Mesenteric fat pad (tissue), 1 donor: ENCODE measurements at places on chromosomes 13 and 19. TPM values are rescaled to one million over a fixed set of nuclear protein-coding genes. Genes with fewer than 3 reads are reported as not detected.

The CACNG7 gene
- total RNA-seq, result not detected

GRCh38 chr13:112079696-112080095, 12.7 kb downstream of the SOX1 start:
- no peak for DNase-seq

The RNF113B gene
- total RNA-seq, result not detected

The NLRP11 gene
- not detected for total RNA-seq

The ZNF578 gene
- total RNA-seq, result 1.5 TPM

DNA sequence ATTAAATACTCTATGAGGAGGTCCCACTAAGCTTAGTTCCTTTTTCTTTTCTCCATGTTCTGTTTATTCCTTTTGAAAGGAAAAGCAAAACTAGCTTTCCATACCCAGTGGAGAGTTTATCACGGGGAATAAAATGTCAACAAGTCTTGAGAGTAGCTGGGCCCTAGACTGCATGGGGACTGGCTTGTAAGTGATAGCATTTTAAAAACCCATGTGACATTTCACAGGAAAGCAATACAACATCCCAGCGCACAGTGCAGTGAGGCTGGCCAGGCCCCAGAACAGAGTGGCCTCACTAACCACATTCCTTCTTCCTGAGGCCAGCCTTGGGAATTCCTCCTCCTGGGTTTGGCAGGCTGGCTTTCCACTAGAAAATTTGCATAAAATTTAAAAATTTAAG, 149.8 kb downstream of the DLEU7 start:
- no peak for DNase-seq

- DNase-seq, result no peak
These were observed 64.8 kb upstream of the ZNF85 start for GRCh38 chr19:20858218-20858617.

- no peak for DNase-seq
These were observed 20.7 kb downstream of the ZNF14 start for GRCh38 chr19:19711934-19712828.

- DNase-seq, result no peak
These were observed 50.5 kb downstream of the RFC3 start for GRCh38 chr13:33868343-33868994.

The ODAD3 gene
- total RNA-seq, result 0.35 TPM

The ZNF726 gene
- 0.74 TPM for total RNA-seq

DNA sequence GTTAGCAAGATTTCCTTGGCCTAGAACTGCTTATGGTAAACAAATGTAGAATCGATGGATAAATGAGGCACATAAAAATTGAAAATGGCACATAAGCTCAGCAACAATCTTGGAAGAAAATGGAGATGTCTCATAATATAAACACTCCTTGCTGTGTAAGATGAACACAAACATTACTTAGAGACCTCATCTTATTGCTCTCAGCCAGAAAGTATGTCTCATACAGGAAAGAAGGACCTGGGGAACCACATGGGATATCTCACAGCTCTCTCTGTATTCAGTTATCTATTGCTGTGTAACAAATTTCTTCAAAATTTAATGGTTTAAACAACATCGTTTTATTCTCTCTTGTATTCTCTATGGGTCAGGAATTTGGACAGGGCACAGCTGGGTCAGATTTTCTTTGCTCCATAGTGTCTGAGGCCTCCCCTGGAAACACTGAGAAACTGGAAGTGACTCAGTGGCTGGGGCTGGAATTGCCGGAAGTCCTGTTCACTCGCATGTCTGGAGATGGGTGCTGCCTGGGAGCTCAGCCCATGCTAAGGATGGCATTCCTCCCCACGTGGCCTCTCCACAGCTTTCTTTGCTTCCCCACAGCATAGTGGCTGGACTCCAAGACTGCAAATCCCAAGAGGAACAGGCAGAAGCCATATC, 105.1 kb downstream of the NUFIP1 start:
- DNase-seq, result no peak

DNA sequence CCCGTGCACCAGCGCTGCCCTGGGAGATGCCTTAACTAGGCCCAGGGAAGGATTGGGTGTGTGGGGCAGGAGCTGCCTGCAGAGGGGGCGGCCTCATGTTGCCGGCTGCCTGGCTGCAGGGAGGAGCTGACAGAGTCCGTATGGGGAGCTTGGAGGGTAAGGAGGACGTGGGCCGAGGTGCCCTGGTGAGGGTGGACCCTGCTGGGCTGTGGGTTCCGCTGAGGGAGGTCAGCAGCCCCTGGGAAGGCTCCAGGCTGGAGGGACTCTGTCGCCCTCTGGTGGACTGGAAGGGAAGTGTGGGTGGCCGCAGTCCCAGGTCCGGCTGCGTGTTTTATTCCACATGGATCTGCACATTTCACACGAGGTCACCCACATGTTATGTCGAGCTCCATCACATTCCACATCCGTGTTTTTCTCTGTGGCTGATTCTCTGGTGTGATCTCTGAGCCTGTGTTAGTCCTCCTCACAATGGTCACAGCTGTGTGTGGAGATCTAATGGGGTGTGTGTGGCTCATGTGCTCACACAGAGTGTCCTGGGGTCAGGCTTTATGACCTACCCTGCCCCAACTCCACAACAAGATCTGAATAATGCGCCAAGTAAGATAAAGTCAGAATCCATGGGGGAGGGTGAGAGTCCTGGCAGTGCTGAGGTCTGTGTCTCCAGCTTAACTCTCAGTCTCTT, 1.8 kb upstream of the CEACAM8 start:
- DNase-seq, result no peak

DNA sequence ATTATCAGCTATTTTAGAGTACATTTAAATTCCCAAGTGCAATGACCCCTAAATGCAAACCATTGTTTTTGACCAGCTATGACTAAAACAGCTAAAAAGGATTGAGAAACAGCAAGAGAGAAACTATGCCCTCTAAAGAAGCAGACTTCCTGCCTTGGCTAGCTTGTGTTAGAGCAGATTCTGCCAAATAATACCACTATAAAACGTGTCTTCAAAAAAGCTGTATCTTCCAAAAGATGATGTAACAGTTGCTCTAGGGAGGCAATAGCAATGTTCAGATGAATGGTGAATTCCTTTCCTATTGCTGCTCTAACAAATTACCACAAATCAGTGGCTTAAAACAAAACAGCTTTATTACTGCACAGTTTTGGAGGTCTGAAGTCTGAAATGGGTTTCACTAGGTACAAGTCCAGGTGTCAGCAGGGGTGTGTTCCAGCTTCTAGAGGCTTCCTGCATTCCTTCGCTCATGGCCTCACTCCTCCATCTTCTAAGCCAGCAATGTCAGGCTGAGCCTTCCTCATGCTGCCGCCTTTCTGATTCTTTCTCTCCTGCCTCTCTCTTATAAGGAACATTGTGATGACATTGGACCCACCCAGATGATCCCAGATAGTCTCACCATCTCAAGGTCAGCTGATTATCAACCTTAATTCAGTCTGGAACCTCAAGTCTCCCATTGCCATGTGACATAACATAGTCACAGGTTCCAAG, 84.5 kb downstream of the LRRC63 start:
- no peak for DNase-seq

GRCh38 chr19:35595928-35596327, 10.0 kb downstream of the PMIS2 start:
- DNase-seq, result no peak

GRCh38 chr13:95180513-95181245, 120.6 kb downstream of the ABCC4 start:
- DNase-seq, result no peak

The CCNE1 gene
- total RNA-seq, result 2.0 TPM

DNA sequence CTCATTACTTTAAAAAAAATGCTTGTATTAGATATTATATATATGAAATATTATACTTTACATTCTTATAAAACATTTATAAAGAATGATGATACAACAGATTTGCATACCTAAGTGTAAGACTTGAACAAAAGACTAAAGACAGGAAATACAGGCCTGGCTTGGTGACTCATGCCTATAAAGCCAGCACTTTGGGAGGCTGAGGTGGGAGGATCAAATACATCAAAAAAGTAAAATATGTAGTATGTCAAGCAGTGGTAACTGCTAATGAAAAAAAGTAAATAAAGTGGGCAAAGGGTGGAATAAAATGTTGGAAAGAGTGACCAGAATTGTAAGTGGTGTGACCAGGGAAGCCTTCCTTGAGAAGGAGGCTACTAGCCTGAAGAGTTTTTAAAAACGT, 133.7 kb downstream of the GGACT start:
- DNase-seq, result no peak

DNA sequence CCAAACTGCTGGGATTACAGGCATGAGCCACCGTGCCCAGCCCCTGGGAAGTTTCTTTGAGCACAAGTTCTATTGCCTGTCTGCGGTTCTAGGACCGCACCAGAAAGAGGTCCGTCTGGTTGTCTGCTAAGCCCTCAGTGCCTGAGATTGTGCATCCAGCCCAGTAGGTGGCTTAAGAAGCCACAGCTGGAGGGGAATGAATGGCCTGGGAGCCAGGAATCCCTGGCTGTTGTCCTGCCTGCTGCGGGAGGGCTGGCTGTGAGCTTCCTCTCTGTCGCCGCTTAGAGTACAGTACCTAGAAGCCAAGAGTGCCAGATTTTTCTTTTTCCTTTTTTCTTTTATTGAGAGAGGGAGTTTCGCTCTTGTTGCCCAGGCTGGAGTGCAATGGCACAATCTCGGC, 4.2 kb upstream of the TYK2 start:
- no peak for DNase-seq

DNA sequence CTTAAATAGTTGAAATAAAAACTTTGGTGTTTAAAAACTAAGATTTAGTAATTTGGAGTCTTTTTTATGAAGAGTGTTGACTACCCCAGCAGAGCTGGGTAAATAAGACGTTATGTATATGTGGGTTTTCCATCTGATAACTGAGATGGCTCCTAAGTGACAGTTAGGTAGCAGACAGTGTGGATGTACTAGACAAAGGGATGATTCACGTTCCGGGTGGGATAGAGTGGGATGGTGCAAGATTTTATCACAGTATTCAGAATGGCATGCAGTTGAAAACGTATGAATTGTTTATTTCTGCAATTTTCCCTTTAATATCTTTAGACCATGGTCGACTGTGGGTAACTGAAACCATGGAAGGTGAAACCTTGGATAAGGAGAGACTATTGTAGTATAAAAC, 50.4 kb downstream of the NAA16 start:
- no peak for DNase-seq

The PSG7 gene
- not detected for total RNA-seq

DNA sequence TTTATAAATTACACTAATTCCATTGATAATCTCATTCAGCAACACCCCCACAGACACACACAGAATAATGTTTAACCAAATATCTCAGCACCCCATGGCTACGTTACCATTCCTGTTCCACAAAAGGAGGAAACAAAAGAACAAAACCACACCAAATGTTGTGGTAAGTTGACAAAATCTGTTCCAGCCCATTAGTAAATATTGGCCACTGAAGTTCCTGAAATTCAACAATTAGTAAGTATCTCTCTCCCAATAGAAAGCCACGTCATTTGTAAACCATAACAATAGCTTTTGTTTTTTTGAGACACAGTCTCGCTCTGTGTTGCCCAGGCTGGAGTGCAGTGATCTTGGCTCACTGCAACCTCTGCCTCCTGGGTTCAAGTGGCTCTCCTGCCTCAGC, 2.3 kb upstream of the FCAR start:
- no peak for DNase-seq

GRCh38 chr19:8163759-8164158, 14.4 kb upstream of the FBN3 start:
- DNase-seq, result no peak

The ZC3H13 gene
- total RNA-seq, result 44.1 TPM

The MAMSTR gene
- 0.58 TPM for total RNA-seq

DNA sequence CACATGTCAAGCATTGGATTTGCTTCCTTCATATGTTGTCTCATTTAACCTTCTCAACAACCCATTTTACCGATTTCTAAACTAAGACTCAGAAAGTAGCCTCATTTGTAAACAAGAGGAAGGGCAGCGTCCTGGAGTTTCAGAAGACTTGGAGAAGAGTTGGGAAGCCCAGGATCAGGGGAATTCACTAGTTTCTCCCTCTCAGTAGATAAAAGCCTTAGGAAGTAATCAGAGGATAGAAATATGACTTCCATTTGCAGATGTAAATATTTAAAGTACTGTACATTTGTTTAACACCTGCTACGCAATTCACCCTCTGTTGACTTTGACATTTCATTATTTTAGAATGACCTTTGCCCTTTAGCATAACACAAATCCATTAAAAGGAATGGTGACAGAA, 216.4 kb downstream of the DCT start:
- no peak for DNase-seq

The FLT1 gene
- total RNA-seq, result 65.9 TPM

DNA sequence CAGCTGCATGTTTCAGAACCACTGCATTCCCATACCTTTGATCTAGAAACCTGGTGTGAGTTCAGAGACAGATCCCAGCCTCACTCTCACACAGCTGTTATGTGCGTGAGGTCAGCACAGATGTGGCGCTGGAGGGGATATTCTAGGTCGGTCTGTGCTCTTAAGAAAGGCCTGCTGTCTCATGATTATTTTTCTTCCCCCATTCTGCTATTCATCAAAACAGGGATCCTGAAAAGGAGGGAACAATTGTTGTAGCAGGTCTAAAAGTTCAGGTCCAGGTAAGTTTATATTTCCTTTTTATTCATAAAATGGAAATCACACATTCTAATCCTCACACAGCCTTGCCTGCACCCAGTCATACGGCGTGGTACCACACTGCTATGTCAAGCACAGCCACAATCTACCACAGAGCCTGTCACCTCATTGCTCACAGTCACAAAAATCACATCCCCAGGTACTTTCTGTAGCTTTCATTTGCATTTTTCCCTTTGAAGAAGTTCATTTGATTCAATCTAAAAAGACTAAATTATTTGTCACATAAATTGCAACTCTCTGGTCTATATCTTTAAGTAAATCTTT, 867 bp downstream of the ZNF546 start:
- DNase-seq, result no peak

DNA sequence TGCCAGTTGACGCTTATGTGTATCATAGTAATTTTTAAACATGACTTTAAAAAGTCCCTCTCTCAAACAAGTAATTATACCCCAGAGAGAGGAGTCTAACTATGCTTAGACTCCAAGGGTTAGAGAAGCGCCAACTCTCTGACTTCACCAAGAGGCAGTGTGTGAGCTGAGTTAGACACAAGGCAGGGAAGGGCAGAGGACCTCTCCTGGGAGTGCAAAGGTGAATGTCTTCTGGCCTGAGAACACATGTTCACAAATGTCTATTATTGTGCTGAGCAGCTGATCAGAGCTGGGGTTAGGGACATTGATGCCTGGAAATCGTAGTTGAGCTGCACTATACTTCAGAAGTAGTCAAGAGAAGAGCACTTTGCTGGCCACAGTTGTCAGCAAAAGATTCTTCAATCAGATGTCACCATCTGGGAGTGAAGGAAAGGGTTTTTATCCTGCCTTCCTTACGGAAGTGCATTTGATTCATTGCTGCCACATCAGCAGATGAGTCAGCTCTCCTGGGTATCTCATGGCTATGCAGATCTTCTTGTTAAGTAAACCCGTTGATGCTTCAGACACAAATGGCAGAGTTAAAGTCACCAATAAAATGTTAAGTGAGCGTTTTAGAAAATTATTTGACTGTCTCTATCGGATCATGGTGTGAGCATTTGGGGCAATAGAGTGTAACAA, 283.2 kb upstream of the ARGLU1 start:
- no peak for DNase-seq
